ENCODE measurements at places on chromosomes 16 and 17. TPM values are rescaled to one million over a fixed set of nuclear protein-coding genes. Genes with fewer than 3 reads are reported as not detected.

- no peak for DNase-seq
Measured at GRCh38 chr16:73544826-73545225, 496.9 kb upstream of the ZFHX3 start.

DNA sequence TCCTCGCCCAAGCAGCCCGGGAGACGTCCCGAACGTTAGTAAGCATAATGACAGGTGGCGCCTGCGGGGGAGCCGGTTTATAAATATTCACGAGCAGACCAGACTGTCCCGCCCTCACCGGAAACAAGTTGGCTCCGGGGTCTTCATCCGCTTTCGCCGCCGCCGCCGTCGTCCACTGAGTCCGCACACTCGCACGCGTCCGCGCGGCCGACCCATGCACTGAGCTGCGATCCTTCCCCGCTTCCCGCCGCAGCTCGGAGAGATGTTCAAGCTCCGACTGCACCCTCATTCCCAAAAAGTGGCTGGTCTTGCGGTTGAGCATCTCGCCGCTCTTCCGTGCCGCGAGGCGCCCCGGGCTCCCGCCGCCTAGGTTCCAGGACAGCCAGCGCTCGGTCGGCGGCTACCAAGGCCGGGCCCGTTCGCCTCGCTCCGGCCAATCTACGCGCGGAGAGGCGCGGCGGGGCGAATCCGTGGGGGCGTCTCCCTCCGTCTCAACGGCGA is 385 bp downstream of the CFAP119 start:
- DNase-seq, result peak; percentile 57

MILR1 gene
- 6.3 TPM for total RNA-seq

PERCC1 gene
- total RNA-seq, result not detected

CA7 gene
- not detected for total RNA-seq
